Renal pelvis (tissue), 12 donors: ENCODE measurements at places on chromosomes 4 and X.

GRCh38 chr4:38233727-38234480 is 273.7 kb downstream of the PTTG2 start:
- no peak for DNase-seq

DNA sequence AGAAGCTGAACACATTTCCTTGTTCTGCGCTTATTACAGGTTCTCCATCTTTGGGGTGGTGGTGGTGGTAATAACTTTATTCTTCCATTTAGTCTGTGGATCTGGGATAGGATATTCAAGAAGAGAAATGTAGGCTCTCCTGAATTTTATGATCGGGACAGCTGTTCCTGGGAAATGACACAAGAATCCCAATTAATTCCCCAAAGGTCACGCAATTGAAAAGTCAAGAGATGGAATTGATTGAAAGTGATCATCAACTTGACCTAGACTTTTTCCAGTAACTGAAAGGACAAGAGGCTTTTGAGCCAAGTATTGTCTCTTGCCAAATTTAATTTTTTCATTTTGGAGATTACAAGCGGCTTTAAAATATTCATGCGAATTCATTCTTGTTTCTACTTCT is 98.7 kb upstream of the CBLL2 start:
- no peak for DNase-seq

GRCh38 chr4:123731035-123731434 is 334.4 kb downstream of the SPRY1 start:
- DNase-seq = no peak

DNA sequence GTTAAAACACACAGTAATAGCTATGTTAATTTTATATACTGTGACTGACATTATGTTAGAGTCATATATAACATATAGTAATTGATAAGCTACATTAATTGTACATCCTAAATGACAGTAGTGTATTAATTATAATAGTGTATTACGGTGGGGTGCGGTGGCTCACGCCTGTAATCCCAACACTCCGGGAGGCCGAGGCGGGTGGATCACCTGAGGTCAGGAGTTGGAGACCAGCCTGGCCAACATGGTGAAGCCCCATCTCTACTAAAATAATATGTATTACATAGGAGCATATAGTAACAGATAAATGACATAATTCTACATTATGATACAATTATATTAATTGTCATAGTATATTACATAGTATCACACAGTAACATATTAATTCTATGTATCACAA is 12.2 kb downstream of the ASMTL start:
- DNase-seq = no peak

DNA sequence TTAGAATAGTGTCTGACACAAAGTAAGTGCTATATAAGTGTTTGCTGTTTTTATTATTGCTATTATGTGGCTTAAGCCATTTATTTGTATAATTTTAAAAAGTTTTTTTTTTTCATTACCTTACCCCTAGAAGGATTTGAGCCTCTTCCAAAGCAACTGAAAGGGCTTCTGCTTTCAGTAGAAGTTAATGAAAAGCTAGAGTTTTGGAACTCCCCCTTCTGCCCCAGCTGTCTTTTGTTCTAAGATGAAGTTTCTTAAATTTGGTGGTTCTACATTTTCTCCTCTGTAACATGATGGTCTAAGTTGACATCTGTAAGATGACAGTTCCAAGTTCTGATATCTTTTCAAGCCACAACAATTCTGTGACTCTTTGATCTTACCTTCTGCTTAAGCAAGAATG is 30.3 kb downstream of the FHIP1A start:
- DNase-seq = no peak

DNA sequence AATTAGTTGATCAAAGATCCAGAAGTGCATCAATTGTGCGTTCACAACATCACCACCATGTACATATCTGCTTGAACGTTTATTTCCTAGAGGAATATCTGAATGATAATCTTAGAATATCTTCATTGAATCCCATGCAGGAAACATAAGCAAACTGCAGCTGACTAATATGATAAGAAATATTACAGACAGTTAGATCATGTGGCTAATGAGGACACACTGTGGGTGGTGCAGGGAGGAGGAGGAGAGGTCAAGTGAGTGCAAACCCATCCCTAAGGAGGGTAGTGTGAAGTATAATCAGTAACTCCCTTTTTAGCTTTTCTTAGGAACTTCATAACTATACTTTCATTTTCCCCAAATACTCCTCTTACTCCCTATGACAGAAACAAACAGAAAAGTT is 58.3 kb upstream of the HPGD start:
- no peak for DNase-seq

GRCh38 chr4:4730249-4730648 is 129.2 kb upstream of the MSX1 start:
- DNase-seq = no peak

DNA sequence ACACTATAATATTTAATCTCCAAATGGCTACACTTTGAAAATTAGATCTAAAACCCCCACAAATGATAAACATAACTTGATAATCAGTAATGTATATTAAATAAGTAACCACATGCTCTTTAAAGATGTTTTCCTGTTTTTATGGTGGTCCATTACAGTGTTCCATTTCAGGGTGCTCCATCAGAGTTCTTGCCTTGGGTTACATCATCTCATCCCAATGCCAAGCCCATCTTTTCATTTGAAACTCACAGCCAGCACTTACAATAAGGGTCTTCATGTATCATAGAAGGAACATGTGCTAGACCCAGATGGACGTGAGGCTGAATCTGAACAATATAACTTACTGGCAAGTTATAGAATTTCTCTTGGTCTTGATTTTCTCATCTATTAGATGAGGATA is 10.5 kb upstream of the PAQR3 start:
- no peak for DNase-seq
